Fibroblast of lung (primary cell): ENCODE measurements at places on chromosomes 13 and 19.

DNA sequence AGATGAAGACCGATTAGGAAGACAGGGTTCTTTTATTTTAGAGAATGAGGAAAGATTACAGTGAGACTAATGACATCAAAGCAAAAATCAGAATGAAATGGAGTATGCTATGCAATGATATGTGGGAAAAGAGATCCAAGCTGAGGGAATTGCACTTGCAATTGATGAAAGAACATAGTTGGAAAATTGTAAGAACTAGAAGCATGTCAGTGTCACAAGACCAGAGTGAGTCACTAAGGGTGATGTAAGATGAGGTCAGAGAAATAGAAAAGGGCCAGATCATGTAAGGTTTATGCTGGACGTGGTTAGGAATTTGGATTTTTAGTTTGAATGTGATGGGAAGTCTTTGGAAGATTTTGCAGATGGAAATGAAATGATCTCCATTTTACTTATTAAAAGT lies 1937.3 kb downstream of the OLFM4 start:
- DNase-seq: peak; percentile 6

- no peak for DNase-seq
These were observed 5.3 kb downstream of the VWA8 start for GRCh38 chr13:41955605-41956004.

- DNase-seq: no peak
These were observed 452 bp downstream of the PIAS4 start for GRCh38 chr19:4007836-4008539.

DNA sequence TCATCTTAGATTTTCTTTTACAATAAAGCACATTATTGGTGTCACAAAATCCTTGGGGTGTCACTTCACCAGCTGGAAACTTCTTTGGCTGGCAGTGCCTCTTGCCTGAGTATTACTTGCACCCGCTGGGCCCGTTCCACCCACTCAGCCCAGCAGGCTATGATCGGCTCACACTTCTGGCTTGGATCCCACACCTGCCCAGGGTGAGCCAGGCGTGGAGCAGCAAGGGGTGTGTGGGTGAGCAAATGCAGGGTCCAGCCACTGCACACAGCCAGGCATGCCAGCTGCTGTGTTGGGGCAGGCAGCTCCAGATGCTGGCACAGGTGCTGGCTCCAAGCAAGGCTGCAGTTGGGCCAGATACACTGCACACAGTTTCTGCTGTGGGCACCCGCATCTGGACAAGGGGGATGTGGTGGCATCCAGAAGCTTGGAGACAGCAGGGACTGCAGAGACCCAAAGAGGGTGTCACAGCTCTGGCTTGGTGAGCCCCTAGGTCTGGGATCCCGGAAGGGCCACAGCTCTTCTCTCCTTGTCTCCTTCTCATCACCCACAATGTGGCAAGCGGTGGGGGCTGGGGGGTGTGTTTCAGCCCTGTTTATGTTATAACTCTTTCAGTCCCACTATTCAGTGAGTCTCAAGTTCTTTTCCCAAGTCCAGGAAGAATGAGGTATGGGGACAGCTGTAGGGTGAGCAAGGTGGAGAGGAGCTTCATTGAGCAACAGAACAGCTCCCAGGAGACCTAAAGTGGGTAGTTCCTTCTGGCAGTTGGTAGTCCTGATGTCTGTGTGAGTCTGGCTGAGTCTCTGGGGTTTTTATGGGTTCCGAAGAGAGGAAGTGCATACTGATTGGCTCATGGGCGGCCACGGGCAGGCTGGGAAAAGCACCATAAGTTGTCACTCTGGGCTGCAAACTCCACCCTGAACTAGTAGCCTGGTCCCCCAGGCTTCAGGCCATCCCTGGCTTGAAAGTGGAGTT lies 25.3 kb upstream of the TBC1D4 start:
- DNase-seq: no peak

GRCh38 chr19:41327076-41327575 lies 17.2 kb downstream of the CCDC97 start:
- DNase-seq: peak; percentile 22
